ENCODE measurements at places on chromosomes 6 and 20.

DNA sequence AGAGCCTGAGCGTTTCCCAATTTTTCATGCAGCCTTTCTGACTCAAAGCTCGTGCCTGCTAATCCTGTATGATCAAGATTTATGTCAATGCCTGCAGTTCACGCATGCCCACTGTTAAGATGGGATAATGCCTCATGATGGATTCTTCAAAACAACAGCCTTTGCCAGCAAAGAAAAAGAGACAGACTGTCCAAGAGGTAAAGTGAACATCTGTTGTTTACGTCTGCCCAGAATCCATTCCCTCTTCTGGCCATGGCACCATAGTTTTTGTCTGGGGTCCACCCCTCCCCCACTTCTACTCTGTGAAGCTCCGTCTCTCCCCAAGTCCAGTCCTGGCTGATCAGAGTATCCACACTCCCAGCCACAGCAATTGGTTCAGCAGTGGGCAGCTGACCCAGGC is 91.9 kb upstream of the EYA2 start:
- DNase-seq, result no peak

GRCh38 chr6:153621491-153621890 is 417.5 kb upstream of the OPRM1 start:
- no peak for DNase-seq

DNA sequence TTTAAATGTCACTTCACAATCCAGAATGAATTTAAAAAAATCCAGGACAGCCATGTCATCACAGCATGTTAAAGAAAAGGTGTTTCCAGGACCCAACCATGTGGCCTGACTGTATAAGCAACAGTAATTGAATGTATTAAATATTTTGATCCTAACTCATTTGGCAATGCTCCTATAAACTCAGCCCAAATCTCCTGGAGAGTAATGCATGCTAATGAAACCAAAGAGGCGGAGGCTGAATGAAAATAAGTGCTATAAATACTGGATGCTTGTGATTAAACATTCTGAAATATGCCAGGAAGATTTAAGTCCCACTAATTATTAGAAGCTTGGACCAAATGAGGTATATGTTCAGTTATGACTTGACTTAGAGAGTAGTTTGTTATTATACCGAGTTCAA is 486.8 kb downstream of the FRK start:
- no peak for DNase-seq

DNA sequence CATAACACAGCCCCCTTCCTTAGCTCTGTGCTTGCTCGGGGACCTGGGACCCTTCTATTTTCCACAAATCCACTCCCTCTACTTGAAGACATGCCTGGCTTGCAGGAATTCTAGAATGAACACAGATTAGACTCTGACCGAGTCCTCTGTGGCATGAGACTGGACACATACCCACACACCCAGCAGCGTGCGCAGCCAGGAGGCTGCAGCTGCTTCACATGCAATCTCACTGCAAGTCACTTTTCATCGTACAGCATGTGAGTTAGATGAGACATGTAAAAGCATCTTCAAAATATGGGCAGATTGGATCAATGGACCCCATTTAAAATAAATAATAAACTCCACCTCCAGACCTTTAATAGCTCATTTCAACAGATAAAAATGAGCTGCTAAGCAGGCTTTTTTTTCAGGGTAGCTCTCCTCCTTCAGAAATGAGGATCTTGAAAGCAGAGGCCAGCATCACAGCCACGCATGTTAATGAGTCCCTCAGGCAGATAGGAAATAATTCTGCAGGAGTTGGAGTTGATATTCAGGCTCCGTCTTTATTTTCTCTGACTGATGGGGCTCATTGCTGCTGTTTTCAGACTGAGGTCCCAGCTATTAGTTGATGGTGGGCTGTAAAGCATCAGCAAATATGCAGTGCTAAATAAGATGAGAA is 215.1 kb upstream of the GGTLC1 start:
- DNase-seq, result no peak

- no peak for DNase-seq
These were observed 921.8 kb upstream of the EPHA7 start for GRCh38 chr6:94341173-94341572.

DNA sequence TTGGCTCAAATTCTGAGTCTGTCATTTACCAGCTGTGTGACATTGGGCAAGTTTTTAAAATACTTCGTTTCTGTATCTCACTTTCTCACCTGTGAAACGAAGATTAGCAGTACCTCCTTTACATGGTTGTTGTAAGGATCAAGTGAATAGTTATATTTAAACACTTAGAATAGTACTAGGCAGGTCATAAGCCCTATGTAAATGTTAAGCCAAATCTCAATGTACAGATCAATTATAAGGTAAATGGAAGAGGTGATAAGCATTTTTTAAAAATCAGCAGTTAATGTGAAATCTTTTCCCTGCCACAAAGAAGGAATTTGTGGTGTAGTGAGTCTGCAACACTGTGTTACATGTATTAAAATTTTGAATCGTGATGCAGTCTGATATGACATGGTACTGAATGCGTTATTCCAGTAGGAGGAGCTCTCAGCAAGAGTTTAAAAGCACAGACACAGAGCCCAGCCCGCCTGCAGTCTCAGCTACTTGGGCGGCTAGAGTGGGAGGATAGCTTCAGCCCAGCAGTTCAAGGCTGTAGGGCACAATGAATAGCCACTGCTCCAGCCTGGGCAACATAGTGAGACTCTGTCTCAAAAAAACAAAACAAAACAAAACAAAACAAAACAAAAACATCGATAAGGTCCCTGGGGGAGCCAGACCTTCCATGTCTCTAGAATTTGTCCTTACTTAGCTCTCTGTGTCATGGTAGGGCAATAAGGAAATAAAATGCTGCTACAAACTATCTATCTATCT is 46.0 kb downstream of the GTF2H5 start:
- DNase-seq, result no peak

DNA sequence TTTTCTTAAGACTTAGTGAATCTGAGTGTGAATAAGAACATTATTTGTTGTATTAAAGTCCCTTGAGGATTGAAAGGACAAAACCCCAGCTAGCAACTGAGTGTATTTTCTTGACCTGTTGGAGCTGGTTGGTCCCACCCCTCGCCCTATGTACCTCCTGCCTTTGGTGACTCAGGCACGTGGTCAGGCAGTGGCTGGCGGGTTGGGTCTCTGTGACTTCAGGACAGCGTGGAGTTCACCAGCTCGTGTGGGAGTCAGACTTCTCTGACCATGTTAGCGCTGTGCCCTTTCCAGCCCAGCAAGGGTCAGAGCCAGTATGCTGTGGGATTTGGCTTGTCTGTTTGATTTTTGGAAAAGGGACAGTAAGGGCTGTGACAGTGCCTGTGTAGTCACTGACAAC is 93.7 kb downstream of the SSR1 start:
- DNase-seq, result no peak

GRCh38 chr6:62393608-62394007 is 107.6 kb upstream of the KHDRBS2 start:
- no peak for DNase-seq

DNA sequence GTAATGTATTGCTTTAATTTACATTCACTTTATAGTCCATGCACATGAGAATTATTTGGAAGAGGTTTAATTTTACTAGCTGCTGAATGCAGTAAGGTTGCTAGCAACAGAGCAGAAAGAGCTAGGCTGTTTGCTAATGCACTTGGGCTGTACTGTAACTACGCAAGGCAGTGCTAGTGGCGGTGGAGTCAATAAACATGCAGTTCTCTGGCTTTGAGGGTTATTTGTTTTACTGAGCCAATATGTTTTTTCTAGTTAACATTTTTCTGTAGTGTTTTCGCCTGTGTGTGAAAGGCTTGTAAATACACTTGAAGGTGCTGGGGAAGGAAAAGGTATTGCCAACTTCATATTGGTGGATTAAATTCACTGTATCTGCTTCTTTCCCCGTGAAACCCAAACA is 112.8 kb downstream of the BTBD3 start:
- DNase-seq, result no peak

DNA sequence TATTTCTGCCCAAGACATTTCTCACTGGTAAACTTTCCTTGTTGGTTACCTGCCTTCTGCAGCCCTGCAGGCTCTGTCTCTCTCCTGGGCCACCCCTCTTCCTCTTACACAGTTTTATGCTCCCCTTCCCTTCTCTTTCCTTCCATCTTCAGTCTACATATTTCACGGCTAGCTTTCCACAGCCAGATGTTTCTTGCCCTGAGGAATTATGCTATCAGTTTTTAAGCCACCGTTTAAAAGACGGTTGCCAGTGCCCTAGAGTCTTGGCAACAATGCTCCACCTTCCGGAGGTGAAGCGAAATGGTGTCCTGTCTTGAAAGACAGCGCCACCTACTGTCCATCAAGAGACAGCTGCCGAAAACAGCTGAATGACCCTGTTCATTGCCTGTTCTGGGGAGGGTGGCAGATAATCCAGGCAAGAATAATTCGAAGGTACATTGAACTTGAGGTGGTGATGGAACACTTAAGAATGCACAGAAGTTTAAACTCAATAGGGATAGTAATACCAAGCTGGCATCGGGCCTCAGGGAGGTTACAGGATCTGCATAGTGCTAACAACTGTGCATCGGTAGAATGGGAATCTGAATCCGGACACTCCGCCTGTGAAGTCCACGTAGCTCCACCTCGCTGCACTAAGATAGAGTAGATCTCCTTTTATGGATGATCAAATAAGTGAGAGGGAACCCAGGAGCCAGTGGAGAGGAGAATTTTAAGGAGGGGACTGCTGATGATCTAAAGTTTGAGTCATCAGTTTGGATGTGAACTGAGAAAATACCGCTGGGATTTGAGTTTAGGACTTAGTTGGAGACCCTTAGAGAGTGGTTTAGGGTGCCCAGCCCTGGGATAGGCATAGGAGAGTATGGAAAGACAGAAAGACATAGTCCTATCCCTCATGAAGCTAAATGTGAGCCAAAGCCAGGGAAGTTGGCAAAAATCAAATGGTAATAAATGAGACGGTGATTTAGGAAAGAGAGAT is 4.8 kb upstream of the TRIM40 start:
- no peak for DNase-seq

DNA sequence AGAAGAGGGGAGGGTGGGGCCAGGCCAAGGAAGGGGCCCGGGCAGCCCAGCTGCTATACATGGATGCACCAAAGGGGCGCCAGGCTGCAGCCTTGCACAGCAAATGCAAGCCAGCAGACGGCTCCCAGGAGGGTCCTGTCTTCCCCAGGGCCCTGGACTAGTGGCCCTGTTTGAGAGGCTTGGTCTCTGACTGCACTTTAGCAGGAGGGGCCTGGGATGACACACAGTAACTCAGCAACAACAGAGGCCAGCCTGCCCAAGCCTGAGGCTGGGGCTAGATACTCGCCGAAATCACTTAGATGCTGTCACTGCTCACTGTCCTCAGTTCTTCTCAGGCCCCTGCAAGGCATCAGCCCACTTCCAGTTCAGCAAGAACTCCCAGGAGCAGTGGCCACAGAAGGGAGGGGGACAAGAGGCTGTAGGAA is 73.5 kb downstream of the TRAM2 start:
- DNase-seq, result no peak

DNA sequence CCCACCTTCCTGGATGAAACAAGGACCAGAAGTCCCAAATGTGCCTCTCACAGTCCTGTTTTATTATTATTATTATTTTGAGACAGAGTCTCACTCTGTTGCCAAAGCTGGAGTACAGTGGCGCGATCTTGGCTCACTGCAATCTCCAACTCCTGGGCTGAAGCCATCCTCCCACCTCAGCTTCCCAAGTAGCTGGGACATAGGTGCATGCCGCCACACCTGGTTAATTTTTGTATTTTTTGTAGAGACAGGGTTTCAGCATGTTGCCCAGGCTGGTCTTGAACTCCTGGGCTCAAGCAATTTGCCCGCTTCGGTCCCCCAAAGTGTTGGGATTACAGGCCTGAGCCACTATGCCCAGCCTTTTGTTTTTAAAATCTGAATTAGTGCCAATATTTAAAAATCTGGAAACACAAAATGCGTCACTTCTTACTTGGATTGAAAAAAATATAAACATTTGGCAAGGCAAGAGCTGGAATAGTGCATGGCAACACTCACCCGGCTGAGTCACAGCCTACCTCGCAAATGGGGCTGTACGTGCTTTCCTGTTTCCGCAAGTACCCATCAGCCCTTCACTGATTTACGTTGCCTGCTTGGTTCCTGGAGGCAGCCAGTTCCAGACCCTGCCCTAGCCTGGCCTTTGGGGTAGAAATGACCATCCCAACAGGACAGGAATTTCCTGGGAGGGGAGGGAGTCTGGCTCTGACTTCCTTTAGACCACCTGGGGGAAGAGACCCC is 6.3 kb downstream of the SDCBP2 start:
- no peak for DNase-seq

GRCh38 chr6:39572661-39573340 is 152.4 kb downstream of the KIF6 start:
- no peak for DNase-seq

- DNase-seq, result no peak
These were observed 1531.1 kb downstream of the KHDRBS2 start for GRCh38 chr6:60754879-60755278.

- DNase-seq, result no peak
These were observed 157.9 kb downstream of the MRPL14 start for GRCh38 chr6:43969158-43969981.

GRCh38 chr6:150004101-150004782 is 21.1 kb downstream of the RAET1L start:
- DNase-seq, result no peak

- DNase-seq, result no peak
These were observed 67.2 kb upstream of the MLIP start for GRCh38 chr6:54044059-54044458.

DNA sequence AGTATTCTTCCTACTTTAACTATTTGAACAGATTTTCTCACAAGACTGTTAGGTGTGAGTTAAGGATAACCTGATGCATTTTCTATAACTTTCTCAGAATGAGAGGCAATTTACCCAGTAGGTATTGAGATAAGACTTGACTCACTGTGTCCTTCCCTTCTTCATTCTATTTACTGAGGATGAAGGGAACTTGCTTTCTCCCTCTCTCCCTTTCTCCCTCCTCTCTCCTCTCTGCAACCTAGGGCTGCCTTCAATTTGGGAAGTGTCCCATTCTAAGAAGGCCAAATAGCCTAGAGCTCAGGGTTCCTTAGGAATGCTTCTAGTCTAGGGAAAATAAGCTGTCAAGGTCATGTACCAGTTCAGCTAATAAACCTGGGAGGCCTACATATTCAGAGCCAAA is 3.2 kb downstream of the ECHDC1 start:
- DNase-seq, result no peak

- DNase-seq, result no peak
These were observed 47.3 kb upstream of the CDYL start for GRCh38 chr6:4728926-4729325.

- DNase-seq, result no peak
These were observed 1102.8 kb upstream of the GJE1 start for GRCh38 chr6:141029908-141030307.

DNA sequence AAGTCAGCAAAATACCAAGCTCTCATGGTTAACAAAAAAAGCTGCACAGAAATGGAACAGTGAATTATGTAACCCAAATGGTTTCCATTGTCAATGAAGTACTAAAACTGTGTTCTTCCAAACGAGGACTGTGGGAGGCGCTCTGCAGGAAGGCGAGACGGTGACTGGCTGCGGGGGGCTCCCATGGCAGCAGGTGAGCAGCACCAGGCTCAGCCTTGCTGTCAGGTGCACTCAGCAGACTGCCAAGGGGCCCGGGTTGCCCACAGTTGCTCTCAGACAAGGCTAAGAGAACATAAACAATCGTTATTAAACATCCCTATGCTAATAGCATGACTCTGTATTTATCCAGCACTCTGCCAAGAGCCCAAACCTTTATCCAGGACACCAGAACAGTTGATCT is 630.3 kb upstream of the ARID1B start:
- no peak for DNase-seq

- DNase-seq, result no peak
These were observed 153.2 kb upstream of the THBS2 start for GRCh38 chr6:169406804-169407203.

- no peak for DNase-seq
These were observed 42.3 kb downstream of the SLC22A23 start for GRCh38 chr6:3414327-3415081.

- no peak for DNase-seq
These were observed 46.3 kb downstream of the GRIK2 start for GRCh38 chr6:101439790-101440189.

Data from upper lobe of left lung (tissue), 6 donors.